ENCODE measurements at places on chromosomes 7 and 10. TPM values are rescaled to one million over a fixed set of nuclear protein-coding genes. Genes with fewer than 3 reads are reported as not detected.
A peak's percentile ranks its signal among the peaks of the same experiment; 100 is the strongest.

The TACC2 gene
- total RNA-seq, result 19.5 TPM

The TMEM106B gene
- total RNA-seq, result 38.7 TPM

The CALCR gene
- not detected for total RNA-seq

- DNase-seq, result no peak
These were observed 434.1 kb downstream of the DNAJB9 start for GRCh38 chr7:109003742-109004141.

DNA sequence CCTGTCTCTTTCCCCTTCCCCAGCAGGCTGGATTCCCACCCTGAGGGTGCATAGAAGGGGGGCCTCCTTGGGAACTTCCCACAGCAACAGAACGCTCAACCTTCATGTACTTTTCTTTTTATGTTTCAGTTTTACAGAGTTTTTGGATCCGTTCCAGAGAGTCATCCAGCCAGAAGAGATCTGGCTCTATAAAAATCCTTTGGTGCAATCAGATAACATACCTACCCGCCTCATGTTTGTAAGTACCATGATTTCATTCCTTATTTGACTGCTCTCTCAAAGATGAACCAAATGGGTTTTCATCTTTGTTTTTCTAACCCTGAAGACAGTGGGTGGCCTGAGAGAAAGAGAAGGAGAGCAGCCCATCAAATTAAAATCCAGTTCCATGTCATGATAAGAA lies 46.7 kb downstream of the PLPP4 start:
- peak; percentile 23 for DNase-seq

GRCh38 chr10:91567815-91568214 lies 65.1 kb downstream of the PPP1R3C start:
- DNase-seq, result no peak

DNA sequence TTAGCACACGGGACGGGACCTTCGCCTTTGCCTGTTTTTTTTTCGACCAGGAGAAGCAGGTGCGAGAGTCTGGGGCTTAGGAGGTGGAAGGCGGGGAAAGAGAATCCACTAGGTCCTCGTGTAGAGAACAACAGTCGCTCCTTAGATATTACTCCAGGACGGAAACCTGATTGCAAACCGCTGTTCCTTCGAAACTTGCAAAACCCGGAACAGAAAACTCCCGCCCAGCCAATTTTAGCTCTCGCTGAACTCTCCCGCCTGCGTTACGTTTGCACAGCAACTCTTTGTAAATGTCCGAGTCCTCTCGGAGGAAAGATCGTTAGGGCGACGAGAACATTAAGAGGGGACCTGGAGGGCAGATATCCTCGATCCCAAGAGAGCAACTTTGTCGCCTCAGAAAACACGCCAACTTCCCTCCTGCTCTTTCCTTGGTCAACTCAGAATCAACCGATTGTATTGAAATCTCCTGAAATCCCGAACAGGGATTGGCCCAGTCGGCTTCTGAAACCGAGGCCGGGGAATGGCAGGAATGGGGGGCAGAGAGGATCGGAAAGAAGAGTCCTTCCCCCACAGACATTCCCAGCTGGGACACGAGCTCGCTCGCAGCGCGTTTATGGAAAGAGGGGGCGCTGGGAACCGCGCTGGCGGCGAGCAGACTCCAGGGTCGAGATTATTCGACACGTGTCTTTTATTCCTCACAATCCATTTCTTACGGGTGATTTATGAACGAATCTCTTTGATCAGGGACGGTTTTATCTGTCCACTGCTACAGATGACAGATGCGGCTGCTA lies 9.9 kb downstream of the TWIST1 start:
- peak; percentile 62 for DNase-seq

DNA sequence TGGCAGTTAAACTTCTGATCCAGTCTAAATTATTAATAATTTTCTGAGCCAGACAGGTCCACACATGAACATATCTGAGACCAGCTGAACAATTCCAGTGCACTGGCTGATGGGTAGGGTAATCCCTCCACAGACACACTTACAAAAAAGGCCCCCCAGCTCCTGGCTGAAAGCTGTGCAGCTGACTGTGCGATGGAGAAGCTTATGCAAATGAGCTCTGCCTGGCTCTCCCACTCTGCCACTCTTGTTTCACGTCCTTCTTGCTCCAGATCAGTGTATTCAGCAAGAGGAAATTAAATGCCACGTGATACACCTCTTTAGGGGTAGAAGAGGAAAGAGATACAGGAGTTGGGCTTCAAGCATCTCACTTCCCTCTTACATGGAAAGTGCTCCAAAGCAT lies 76.4 kb upstream of the FEZF1 start:
- DNase-seq, result no peak

DNA sequence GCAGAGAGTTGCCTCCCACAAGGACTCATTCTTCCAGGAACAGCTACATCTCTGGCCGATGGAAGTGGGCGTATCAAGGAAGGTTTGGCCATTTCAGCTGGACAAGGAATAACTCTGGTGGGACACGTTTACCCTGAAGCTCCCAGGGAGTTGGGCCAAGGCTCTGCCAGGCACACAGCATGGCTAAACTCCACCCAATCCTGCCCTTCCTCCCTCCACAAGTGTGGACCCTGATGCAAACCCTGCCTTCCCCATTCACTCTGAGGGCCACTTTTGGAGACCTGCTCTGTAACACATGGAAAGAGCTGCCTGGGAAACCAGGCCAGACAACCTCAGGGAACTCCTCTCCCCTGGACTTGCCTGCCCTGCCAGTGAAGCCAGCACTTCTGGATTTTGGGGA lies 407.8 kb upstream of the FOXK1 start:
- no peak for DNase-seq

- DNase-seq, result peak; percentile 69
These were observed 3.8 kb upstream of the DDX50 start for GRCh38 chr10:68897336-68897741.

DNA sequence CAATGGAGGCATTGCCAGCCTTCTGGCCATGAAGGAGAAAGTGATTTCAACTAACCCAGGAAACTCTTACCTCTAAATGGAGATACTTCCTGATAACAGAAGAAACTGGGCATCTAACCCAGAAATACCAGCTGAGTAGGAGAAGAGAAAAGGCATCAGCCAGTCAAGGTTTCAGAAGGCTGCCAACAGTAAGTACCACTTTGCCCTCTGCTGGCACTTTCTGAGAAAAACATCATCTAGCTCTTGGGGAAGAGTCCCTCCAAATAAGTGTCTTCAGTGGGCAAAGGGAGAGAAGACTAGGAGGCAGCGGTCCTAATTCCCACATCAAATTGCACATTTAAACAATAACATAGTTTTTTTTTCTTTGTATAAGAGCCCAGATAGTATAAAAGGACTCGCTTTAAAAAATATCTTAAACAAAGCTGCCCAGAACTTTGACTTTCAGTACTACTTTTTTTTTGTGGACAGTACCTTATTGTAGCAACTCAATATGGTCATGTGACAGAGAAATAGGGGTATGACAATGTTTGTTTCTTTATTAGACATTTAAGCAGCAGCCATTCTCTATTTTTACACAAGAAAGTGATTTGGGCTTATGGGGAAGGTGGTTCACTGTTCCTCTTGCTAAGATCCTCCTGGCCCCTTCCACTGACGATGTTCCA lies 157.3 kb downstream of the CTTNBP2 start:
- peak; percentile 13 for DNase-seq

The COL13A1 gene
- 37.0 TPM for total RNA-seq

DNA sequence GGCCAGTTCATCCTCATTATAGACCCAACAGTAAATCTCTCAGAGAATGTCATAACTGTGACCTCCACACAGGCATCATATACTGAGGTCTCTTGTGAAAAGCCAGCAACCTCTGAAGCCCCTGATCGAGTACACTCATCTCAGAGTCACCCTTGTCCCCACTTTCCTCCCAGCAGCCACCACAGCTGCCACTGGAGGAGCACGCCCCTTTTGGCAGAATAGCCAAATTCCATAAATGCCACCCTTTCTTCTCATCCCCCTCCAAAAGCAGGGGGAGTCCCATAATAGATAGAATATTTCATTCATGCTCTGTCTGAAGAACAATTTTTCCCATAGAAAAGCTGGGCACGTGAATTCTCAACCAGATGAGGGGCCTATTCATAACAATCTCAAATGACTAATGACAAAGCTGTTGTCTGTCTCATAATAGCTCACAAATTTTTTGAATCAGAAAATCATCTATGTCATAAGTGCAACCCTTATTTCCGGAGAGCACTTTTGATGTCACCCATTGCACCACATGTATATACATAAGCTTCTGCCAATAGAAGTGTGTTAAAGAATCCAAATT lies 47.4 kb downstream of the SGMS1 start:
- DNase-seq, result peak; percentile 10

GRCh38 chr10:30562787-30563186 lies 66.8 kb downstream of the LYZL2 start:
- DNase-seq, result no peak

- peak; percentile 1 for DNase-seq
These were observed 596.6 kb downstream of the SDK1 start for GRCh38 chr7:3897430-3898372.

GRCh38 chr7:2242541-2243429 lies 759 bp downstream of the NUDT1 start:
- DNase-seq, result peak; percentile 10

DNA sequence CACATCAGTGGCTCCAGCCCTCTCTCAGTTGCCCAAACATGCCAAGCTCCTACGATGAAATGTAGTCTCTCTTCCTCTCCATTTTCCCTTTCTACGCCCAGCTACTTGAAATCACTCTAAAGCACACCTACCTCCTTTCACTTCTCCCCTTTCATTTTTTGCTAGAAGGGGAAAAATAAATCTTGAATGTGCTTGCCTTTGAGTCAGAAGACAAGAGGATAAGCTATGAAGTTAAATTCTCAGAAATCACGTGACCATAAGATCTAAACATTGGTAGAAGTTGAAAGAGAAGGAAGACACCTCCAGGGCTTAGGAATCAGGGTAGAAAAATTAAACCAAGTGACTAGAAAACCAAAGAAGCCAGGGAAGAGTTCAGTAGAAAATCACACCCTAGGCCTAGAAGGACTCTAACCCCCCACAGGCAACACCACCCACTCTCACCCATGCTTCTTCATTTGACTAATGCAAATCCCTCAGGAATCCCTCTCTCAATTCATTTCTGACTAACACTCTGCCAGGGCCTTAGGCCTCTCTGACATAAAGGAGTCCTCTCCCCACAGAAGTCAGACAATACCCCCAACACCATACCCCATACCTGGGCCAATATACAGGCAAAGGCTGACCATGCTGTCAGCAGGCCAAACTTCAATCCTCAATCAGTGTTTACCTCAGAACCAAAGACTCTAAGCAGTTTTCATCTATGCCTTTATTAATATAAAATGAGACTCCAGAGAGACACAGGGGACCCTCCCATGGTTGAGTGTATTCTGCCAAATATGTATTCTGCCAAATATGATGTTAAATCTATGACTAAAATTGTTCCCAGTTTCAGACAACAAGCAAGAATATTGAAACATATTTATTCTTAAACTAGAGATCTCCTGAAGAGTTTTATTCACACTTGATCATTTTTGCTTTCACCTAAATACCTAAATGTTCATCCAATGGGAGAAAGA lies 84.8 kb downstream of the ELMO1 start:
- no peak for DNase-seq

DNA sequence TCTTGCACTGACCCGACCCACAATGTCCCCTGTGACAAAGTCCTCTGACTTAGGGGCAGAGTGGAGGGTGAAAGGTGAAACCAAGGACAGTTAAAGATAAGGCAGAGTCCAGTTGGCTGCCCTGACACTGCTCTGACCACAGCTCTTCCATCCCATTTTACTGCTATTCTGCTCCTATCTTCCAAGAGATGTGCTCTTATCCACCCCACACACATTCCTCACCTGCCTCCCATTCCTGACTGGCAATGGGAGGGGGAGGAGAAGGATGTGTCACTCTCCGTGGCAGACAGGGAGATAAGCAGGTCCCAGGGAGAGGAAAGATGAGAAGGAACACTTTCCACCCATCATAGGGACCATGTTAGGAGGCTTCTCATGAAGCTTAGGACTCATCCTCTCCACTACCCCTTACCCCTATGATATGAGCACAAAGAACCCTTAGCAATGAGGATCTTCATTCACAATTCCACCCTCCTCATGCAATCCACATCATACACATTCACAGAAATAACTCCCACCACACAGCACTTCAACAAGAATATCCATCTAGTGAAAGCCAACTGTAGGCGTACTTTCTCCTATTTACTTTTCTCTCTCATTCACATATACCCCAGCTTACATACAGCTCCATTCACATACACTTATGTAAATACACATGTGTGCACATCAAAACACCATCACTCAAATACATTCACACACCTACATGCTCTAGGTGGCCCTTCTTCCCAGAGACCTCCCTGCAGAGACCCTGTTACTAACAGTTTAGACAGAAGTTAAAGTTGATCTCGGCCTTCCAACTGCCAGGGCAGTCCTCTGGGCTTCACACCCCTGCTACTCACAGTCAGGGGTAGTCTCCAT lies 6.6 kb downstream of the SYNPO2L start:
- peak; percentile 11 for DNase-seq

The C10orf88 gene
- total RNA-seq, result 14.2 TPM

GRCh38 chr7:34904987-34905386 lies 132.3 kb downstream of the DPY19L1 start:
- DNase-seq, result no peak

GRCh38 chr10:133307776-133308420 lies 774 bp downstream of the TUBGCP2 start:
- DNase-seq, result peak; percentile 60

The CDH23 gene
- total RNA-seq, result 0.04 TPM

The LFNG gene
- 9.4 TPM for total RNA-seq

- DNase-seq, result no peak
These were observed 141.8 kb upstream of the CDC14C start for GRCh38 chr7:48782511-48782910.

- no peak for DNase-seq
These were observed 274.4 kb downstream of the THSD7A start for GRCh38 chr7:11557627-11558026.

DNA sequence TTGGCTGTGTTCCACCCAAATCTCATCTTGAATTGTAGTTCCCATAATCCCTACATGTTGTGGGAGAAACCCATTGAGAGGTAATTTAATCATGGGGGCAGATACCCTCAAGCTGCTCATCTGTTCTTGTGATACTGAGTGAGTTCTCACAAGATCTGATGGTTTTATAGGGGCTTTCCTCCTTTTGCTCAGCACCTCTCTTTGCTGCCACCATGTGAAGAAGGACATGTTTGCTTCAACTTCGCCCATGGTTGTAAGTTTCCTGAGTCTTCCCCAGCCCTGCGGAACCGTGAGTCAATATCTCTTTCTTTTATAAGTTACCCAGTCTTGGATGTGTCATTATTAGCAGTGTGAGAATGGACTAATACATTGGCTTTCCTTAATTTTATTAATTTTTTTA lies 527.8 kb downstream of the MDFIC start:
- DNase-seq, result no peak

GRCh38 chr7:27424749-27425148 lies 182.1 kb downstream of the EVX1 start:
- DNase-seq, result no peak

DNA sequence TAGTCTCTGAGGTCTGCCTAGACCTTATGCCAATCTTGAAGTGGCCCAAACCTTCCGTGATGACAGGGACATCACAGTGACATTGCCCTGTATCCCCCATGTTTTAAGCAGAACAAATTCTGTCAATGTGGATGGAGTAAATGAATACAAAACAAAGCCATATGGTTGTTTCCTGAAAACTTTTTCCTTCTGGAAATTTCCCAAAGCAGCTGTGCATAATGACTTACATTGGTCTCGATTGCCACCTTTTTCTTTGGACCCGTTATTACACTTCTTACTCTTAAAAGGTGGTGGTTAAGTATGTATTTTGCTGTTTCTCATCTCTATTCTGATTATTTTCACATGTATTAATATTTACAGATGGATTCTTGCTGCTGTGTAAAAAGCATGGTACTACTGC lies 411.2 kb upstream of the KLF6 start:
- DNase-seq, result no peak
